ENCODE measurements at places on chromosomes 6 and 20.

- no peak for DNase-seq
These were observed 5.8 kb upstream of the ABHD16B start for GRCh38 chr20:63855363-63856097.

GRCh38 chr20:2696646-2697045 is 4.1 kb downstream of the EBF4 start:
- no peak for DNase-seq

- DNase-seq: no peak
These were observed 35.8 kb upstream of the TMEM14A start for GRCh38 chr6:52635049-52635577.

DNA sequence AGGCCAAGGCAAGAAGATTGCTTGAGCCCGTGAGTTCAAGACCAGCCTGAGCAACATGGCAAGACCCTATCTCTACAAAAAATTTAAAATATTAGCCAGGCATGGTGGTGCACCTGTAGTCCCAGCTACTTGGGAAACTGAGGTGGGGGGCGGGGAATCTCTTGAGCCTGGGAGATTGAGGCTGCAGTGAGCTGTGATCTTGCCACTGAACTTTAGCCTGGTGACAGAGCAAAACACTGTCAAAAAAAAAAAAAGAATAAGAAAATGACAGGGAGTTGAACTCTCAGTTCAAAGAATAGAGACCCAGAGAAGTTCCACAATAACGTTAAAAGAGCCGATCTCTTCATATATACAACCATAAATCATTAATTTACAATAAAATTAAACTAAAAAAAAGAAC is 24.8 kb upstream of the AMD1 start:
- no peak for DNase-seq

- DNase-seq: no peak
These were observed 571 bp upstream of the FOXC1 start for GRCh38 chr6:1609041-1609647.
